ENCODE measurements at places on chromosomes 12 and 14. TPM values are rescaled to one million over a fixed set of nuclear protein-coding genes. Genes with fewer than 3 reads are reported as not detected.

DNA sequence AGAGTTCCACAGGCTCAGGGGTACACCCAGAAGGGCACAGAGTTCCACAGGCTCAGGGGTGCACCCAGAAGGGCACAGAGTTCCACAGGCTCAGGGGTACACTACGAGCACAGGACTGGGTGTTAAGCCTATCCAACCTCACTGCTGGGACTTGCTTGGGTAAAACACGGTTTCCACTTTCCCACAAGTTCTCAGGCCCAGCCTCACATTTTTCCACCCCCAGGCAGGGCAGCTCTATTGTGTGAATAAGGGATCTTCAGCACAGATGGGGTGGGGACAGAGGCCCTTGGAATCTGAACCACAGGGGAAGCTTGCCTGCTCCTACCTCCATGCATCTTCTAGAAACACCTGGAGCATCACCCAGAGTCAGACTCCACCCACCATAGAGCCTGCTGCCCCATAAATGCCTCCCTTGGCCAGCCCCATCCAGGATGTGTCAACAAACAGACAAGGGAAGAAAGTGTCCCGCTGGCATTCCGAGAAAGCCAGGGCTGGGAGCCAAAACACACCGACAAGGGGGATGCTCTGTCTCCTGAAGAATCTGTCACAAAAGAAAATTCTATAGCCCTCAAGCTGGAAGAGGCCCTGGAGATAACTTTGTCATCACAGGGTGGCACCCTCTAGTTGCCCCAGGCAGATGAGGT lies 4.8 kb downstream of the CRACR2A start:
- no peak for DNase-seq

Gene SOS2
- polyA plus RNA-seq, result 33.0 TPM

- no peak for DNase-seq
Observed at GRCh38 chr12:126358806-126359205, 1293.6 kb downstream of the AACS start.

Gene CAPS2
- 12.6 TPM for polyA plus RNA-seq

Gene MUCL1
- not detected for polyA plus RNA-seq

Gene FOXA1
- 2.5 TPM for polyA plus RNA-seq

- no peak for DNase-seq
Observed at GRCh38 chr14:64654901-64655300, 49.3 kb upstream of the PLEKHG3 start.

All from renal pelvis (tissue), 12 donors.